Renal cortical epithelial cell (primary cell): ENCODE measurements at places on chromosomes 5 and 9.

- no peak for DNase-seq
These were observed at the start of gene UAP1L1 for GRCh38 chr9:137077010-137077747. Gene UAP1L1, plus strand, starts transcription at chr9:137077517. Its CDS starts 16 bp downstream, at chr9:137077533.

DNA sequence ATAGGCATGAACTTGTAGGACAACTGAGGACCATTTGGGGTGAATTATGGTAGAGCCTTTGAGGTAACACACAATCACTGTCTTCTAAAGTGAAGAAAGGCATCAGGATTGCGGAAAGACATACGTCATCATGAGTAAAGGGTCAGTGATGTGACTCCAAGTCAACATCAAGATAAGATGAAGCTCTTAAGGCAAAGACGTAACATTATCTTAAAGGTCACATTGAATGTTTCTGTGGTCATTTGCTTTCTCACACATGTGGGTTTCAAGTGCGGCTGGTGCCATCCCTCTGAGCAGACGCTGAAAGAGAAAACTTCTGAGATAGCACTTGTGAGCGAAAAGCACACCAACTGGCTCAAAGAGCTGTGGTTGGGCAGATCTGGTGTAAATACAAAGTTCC lies 63.3 kb upstream of the GRAMD2B start:
- no peak for DNase-seq

DNA sequence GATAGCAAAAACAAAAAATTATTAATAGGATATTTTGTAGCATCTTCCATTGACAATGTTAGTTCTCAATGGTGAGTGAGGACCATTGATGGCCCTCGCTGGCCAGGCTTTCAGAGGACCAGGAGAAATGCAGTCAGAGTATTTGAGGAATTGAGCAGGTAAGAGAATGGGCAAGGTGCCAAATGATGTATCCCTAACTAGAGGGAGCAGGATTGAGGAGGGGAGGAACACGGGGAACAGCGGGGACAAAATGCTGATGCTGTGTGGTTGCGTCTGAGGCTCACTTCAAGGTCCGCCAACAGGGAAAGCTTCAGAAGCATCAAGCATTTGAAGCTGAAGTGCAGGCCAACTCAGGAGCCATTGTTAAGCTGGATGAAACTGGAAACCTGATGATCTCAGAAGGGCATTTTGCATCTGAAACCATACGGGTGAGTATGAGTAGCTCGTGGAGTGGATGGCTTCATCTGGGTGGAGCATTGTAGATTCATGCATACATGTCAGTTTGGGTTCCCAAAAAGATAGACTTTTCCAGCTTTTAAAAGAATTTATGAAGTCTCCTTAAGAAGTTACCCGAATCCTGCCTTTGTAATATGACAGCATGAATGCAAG lies 16.2 kb downstream of the SPTAN1 start:
- DNase-seq, result no peak

DNA sequence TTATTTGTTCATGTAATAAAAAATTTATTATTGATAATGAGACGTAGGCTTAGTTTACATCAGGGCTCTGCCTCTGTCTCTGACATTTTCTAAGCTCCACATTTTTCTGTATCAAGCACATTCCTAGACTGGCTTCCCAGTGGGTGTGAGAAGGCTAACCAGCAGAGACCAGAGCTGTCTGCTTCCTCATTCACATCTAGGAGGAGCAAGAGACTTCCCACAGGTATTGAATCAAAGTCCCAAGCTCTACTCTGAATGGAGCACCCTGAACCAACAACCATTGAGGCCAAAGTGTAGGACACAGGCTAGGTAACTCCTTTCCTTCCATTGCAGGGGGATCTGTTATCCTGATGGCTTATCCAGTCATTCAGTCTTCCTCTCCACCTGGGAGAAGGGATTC lies 72.4 kb downstream of the PARP8 start:
- no peak for DNase-seq

DNA sequence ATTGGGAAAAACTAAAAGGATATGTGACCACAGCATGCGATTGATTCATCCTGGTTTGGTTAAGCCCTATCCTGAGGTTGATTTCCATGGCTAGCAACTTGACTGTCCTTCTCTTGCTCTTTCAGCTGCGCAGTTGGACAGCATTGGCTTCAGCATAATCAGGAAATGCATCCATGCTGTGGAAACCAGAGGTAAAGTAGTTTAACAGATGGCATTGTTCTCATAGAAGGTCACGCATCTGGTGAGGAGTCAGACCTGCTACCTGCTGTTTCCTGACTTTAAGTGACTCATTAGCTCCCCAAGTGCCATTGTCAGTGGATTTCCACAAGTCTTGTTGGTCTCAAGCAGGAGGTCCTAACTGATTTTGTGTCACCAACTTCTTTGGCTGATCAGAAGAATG lies 266.9 kb downstream of the ARHGAP26 start:
- peak; percentile 55 for DNase-seq

DNA sequence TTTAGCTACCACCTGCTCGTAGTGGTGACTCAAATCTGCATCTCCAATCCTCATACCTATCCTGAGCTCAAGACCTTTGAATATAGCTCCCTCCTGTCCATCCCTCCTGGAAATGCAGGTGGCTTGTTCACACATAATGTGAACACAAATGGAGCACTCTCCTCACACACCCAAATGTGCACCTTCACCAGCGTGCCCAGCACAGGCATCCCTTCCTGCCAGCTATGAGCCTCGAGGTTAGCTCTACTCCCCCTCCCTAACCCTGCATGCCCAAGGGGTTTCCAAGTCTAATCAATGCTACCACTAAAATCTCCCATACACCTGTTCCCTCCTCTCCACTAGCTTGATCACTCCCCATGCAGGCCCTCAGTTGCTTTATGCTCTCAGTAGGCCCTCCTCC lies 2.2 kb upstream of the TGFBI start:
- no peak for DNase-seq

DNA sequence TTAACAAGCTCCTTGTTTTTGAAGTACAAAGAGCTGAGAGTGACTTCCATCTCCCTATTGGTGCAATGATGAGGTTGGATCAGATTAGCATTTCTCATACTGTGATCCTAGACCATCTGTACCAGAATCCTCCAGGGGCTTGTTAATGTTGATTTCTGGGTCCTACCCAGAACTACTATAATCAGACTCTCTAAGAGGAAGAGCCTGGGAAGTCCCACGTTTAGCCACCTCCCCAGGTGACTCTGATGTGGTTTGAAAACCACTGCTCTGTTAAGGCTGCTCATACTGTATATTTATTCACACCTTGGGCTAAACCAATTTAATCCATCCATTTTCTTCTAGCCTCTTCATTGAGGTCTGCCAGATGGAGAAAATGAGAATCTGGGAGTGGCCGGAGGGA lies 49.6 kb upstream of the SMIM32 start:
- DNase-seq, result no peak

DNA sequence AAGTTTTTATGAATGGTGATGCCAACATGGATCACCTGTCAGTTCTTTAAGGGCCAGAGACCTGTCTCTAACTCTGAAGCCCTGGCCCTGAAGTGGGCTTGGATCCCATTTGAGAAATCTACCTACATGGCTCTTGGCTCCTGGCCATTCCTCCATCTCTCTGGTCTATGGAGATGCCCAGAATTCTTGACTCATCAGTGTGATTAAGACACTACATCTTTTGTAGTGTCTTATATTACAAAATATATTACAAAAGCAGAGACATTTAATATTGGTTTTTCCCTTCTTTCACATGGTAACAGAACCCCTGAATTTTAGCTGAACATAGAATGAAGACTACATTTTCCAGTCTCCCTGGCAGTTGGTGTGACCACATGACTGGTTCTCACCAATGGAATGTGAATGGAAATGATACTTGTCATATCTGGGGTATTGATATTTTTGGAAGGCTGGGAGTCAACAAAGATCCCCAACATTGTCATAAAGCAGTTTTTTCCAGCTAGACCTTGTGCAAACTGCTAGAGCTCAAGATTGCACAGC lies 198.3 kb downstream of the SREK1 start:
- no peak for DNase-seq

DNA sequence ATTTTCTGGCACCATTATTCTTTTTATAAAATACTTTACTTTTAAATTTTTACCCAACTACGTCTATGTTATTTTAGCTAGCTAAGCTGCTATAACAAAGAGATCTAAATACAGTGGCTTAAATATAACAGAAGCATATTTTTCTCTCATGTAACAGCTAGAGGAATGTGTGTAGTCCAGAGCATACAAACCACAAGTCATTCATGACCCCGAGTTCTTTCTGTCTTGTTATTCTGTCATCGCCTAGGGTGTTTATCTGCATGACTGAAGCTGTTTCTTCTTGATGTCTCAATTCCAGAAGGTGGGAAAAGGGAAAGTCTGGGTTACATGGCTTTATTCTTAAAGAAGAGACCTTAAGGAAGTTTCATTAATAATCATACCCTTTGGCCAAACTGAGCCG lies 136.9 kb upstream of the RFX3 start:
- DNase-seq, result peak; percentile 33

DNA sequence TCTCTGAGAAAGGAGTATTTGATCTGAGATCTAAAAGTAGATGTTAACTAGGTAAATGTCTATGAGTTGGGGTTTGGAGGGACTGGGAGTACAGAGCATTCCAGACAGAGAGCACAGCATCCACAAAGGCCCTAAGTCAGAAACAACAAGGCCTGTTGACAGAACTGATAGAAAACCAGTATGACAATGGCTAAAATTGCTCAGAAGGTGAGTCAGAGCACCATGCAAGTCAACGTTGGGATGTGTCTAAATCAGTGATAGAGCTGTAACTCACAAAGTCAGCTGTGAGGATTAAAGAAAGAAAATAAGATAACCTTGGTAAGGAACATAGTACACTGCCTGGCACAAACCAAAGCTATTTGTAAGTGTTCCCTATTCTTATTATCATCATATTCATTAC lies 124.0 kb downstream of the CETN3 start:
- no peak for DNase-seq

GRCh38 chr5:35608881-35609779 lies 8.5 kb upstream of the SPEF2 start:
- DNase-seq, result peak; percentile 32

GRCh38 chr5:1647580-1647979 lies 123.8 kb upstream of the LPCAT1 start:
- no peak for DNase-seq

DNA sequence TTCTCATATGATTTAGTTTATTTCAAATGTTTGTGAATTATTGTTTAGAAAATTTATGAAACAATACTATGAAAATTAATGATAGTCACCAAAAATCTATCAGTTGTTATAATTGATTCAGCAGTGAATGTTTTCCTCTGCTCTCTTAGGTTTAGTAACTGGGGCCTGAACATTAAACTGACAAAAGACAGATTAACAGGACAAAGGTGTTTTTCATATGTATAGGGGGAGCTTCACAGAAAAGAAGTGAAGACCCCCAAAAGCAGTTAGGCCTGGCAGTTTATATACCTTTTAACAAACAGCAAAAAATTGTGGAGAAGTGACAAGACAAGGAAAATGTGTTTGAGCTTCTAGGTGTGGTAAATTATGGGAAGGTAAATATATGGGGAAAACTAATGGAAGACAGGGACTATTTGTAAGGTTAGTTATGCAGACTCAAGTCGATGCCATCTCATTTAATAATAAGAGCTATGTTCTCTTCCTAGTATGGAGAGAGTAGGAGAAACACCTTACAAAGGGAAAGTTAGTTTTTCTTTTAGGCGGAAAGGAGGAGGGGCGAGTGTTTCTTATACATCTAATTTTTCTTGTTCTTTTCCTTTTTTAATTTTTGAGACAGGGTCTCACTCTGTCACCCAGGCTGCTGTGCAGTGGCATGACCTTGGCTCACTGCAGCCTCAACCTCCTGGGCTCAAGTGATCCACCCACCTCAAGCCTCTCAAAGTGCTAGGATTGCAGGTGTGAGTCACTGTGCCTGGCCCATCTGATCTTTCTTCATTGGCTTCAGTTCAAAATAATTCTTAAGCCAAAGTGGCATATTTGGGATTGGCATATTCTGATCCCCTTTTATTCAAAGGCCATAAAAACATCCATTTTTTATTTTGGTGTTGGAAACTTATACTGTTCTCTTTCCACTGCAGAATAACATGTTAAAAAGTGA lies 77.8 kb downstream of the C9orf153 start:
- DNase-seq, result peak; percentile 50

GRCh38 chr9:37236822-37237221 lies 116.4 kb downstream of the ZCCHC7 start:
- DNase-seq, result no peak

- DNase-seq, result no peak
These were observed 28.8 kb downstream of the GAS1 start for GRCh38 chr9:86918556-86918955.

DNA sequence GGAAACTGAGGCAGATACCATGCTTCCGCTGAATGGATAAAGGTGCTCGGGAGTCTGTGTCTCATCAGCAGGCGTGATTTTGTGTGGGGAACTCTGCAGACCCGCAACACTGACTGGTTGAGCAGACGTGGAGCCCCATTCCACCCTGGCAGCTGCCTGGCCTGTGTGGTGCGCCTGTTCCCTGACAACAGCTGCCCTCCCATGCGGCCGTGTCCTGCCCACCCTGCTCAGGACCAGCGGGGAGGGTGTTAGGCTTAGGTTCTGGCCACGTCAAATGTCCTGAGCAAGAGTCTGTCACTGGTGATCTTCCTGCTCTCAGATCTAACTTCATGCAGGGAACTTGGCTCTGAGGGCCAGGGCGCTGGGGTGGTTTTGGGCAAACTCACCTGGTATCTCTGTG lies 417.7 kb upstream of the IRX4 start:
- no peak for DNase-seq

- no peak for DNase-seq
These were observed 40.8 kb downstream of the GRAMD2B start for GRCh38 chr5:126464016-126464415.

DNA sequence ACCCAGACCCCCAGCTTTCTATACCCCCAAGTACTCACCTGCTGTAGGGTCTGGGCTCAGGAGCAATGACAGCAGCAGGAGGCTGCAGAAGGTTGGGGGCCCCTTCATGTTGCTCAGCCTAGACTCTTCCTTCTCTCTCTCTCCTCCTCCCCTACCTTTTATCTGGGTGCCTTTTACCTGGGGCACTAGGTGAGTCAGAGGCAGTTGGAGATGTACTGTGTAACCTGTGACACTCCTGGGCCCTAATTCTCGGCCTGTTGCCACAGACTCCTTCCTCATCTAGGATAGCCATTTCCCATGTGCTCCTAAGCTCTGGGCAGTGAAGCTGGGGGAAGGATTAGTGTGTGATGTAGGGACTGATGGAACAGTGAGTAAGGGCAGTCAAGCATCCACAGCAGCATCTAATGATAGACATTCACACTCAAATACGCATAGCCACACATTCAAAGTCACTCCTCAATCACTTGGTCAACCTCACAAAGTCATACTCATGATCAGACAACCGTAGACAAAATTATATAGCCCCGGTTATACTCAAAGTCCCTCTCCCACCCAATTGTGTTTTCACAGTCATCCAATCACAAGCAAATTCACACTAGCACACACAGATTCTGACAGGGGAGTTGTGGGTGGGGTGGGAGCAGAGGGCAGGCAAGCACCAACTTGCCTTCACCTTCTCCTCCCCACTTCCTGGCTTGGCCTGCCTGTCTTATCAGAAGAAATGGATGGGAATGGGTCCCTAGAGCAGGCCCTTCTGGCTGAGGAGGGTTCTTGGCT lies at the start of gene CCL27:
Gene CCL27 (minus strand): TSS at position 132 of the 777 bp plus-strand sequence. CDS start 24 bp downstream, at position 108.
- DNase-seq, result no peak

- peak; percentile 36 for DNase-seq
These were observed 761.3 kb upstream of the DMAC1 start for GRCh38 chr9:8560560-8561525.
